ENCODE measurements at places on chromosomes 13 and 19.

DNA sequence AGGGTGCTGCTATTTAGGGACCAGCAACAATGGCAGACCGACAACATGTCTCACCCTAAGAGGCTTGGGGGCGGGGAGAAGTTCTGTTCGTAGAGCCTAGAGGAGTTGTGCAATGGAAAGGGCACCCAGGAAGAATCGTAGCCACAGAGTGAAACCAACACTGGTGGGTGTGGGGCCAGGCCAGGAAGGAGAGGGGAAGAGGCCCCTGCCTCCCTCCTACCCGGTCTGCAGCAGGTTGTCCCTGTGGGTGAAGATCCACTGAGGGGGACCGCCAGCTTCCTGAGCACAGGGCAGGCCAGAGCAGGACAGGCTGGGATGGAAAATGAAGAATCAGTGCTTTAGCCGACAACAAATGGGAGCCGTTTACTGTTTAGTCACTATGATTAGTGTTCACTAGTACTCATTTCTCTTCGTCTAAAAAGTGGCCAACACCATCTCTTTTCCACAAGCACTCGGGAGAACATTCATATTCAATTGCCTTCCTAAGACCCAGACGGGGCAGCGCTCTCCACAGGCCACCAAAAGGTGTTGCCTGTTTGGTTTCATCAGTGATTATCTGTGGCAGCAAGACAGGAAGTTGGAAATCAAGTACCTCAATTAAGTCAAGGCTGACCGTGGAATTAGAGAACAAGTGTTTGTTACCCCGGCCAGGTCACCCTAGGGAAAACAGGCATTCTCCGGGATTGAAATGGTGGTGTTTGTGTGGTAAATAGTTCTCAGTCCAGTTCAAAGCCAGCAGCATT is 1.1 kb upstream of the ATP11A start:
- no peaks in the 10 kb centered on the region for H3K27me3 ChIP-seq
- H3K4me3 ChIP-seq = peak overlapping the region; percentile 99
- peaks cover 36% of the 10 kb centered on the region for H3K4me1 ChIP-seq
- no peak for DNase-seq
- peak overlapping the region; percentile 95 for H3K27ac ChIP-seq

- no peaks in the 10 kb centered on the region for H3K27me3 ChIP-seq
- H3K27ac ChIP-seq = no peak overlapping the region
- H3K4me1 ChIP-seq = no peaks in the 10 kb centered on the region
- no peak overlapping the region for H3K4me3 ChIP-seq
- H3K36me3 ChIP-seq = no peaks in the 10 kb centered on the region
Observed at GRCh38 chr13:92838786-92839185, 387.8 kb upstream of the GPC6 start.

GRCh38 chr19:6849876-6850275 is 37.5 kb upstream of the ADGRE1 start:
- H3K4me1 ChIP-seq = no peaks in the 10 kb centered on the region
- no peak for DNase-seq
- H3K4me3 ChIP-seq = no peak overlapping the region

- H3K27me3 ChIP-seq = no peaks in the 10 kb centered on the region
- no peak overlapping the region for H3K4me3 ChIP-seq
- H3K4me1 ChIP-seq = peaks cover 15% of the 10 kb centered on the region
- H3K36me3 ChIP-seq = no peaks in the 10 kb centered on the region
- H3K27ac ChIP-seq = no peak overlapping the region
- no peak for DNase-seq
Observed at GRCh38 chr13:40672765-40673397, 6.4 kb upstream of the FOXO1 start.

DNA sequence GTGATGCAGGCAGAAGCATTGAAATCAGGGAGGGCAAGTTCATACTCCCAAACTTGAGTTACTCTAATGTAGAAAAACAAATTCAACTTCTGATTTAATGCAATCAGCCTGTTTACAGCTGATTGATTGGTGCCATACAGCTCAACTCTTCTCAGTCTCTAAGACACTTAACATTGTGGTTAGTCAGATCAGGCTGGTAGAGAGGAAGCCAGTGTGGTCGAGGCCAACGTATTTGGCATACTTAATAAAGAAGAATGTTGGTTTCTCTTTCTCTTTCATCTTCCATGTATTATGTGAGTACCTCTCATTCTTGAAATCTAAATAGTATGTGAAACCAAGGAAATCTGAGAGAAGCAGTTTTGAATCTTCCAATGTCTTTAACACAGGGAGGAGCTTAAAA is 255.0 kb upstream of the SLITRK1 start:
- H3K27ac ChIP-seq = no peak overlapping the region
- H3K4me1 ChIP-seq = no peaks in the 10 kb centered on the region
- no peaks in the 10 kb centered on the region for H3K27me3 ChIP-seq
- H3K36me3 ChIP-seq = no peaks in the 10 kb centered on the region

DNA sequence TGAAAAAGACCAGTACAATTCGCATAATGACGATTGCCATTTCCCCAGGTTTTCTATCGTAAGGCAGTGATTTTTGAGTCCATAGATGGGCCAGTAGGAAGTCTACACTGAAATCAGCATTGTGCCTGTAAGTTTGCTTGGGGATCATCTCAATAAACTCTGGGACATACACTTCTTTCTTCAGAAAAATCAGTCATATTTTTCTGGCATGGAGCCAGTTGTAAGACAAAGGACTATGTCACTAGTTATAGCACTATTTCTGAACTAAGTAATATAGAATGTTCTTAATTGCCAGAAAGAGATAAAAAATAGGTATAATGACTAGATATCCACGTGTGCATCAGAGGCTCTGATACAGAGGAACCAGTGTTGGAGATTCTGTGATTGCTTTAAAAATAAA is 243.5 kb downstream of the LMO7 start:
- no peak for DNase-seq
- H3K4me3 ChIP-seq = no peak overlapping the region
- no peaks in the 10 kb centered on the region for H3K36me3 ChIP-seq
- H3K27ac ChIP-seq = no peak overlapping the region

DNA sequence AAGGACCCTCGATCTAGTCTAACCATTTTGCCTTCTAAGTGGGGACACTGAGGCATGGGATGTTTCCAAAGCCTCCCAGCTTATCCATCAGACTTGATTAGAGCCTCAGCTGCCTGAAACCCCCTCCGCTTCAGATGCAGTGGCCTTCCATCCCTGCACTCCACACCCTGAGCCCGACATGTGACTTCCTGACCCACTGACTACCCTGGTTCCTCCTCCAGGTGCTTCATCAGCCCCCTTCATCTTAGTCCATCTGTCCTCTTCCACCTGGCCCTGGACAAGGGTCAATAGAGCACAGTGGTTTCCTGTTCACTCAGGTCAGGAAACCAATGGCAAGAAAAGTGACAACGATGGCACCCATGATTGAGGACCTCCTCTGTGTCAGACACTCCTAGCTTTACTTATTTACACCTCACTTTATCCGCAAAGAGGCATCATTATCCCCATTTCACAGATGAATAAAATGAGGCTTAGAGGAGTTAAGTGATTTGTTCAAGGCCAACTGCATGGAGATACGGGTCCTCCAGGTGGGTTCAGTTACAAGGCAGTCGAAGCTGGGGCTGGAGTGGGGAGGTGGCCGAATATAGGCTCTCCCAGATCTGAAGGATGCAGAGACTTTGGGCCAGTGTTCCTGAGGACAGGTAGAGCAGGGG is 81.6 kb upstream of the TM9SF2 start:
- H3K27ac ChIP-seq = no peak overlapping the region
- H3K27me3 ChIP-seq = peaks cover 3% of the 10 kb centered on the region
- no peaks in the 10 kb centered on the region for H3K4me1 ChIP-seq
- no peaks in the 10 kb centered on the region for H3K36me3 ChIP-seq
- H3K4me3 ChIP-seq = no peak overlapping the region

GRCh38 chr13:79909644-79910043 is 428.7 kb downstream of the NDFIP2 start:
- no peak for DNase-seq
- H3K4me3 ChIP-seq = no peak overlapping the region
- no peaks in the 10 kb centered on the region for H3K27me3 ChIP-seq
- no peaks in the 10 kb centered on the region for H3K36me3 ChIP-seq

DNA sequence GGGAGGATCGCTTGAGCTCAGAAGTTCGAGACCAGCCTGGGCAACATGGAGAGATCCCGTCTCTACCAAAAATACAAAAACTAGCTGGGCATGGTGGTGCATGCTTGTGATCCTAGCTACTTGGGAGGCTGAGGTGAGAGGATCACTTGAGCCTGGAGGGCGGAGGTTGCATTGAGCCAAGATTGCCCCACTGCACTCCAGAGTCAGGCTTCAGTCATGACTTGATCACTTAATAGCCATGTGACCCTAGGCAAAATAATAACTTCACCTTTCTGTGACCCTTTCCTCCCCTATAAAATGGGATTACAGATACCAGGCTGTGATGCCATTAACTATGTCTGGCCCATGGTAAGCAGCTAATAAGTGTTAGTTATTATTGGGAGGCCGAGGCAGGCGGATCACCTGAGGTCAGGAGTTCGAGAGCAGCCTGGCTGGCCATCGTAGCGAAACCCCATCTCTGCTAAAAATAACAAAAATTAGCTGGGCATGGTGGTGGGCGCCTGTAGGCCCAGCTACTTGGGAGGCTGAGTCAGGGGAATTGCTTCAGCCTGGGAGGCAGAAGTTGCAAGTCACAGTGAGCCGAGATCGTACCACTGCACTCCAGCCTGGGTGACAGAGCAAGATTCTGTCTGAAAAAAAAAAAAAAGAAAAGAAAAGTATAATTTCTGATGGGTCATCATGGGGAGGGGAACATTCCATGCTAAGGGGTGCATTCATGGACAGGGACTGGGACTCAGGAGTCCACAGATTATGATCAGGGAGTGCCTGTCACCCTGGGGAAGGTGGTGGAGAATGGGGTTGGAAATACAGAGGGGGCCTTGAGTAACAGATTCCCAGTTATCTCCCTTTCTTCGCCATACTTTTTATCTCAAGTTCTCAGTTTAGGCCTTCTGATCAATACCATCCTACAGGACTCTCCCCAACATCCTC is 15.5 kb downstream of the TPM4 start:
- H3K27ac ChIP-seq = no peak overlapping the region
- peaks cover 16% of the 10 kb centered on the region for H3K4me1 ChIP-seq
- no peak overlapping the region for H3K4me3 ChIP-seq
- peaks cover 95% of the 10 kb centered on the region for H3K36me3 ChIP-seq
- no peak for DNase-seq

DNA sequence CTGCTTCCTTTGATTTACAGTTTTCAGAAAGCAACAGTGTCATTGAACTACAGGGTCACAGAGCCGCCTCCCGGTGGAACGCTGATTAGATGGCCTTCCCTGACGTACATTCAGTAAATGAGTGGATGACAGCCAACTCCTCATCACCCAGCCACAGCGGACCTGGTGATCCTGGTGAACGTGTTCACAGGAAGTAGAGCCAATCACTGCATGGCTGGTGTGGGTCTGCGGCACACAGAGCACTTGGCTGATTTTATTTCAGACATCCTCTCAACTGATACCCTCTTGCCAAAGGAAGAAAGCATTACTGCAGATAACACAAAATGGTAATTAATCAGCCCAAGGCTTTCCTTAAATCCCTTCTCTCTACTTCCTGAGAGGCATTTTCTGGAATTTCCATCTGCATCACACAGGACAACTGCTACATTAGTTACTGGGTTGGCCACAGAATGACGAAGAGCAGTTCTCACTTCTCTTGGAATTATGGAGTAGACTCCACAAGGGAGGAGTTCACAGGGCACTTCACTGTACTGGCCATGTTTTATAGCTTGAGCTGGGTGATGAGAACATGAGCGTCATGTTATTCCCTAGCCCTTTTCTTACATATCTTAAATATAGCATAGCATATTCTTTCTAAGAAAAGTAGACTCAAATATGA is 84.0 kb upstream of the SLC7A1 start:
- H3K4me1 ChIP-seq = peaks cover 9% of the 10 kb centered on the region
- H3K36me3 ChIP-seq = no peaks in the 10 kb centered on the region
- no peak overlapping the region for H3K4me3 ChIP-seq
- DNase-seq = no peak
- no peak overlapping the region for H3K27ac ChIP-seq

GRCh38 chr19:55700813-55701212 is 25.8 kb downstream of the EPN1 start:
- no peak for DNase-seq
- no peaks in the 10 kb centered on the region for H3K27me3 ChIP-seq
- no peaks in the 10 kb centered on the region for H3K4me1 ChIP-seq
- H3K27ac ChIP-seq = no peak overlapping the region

DNA sequence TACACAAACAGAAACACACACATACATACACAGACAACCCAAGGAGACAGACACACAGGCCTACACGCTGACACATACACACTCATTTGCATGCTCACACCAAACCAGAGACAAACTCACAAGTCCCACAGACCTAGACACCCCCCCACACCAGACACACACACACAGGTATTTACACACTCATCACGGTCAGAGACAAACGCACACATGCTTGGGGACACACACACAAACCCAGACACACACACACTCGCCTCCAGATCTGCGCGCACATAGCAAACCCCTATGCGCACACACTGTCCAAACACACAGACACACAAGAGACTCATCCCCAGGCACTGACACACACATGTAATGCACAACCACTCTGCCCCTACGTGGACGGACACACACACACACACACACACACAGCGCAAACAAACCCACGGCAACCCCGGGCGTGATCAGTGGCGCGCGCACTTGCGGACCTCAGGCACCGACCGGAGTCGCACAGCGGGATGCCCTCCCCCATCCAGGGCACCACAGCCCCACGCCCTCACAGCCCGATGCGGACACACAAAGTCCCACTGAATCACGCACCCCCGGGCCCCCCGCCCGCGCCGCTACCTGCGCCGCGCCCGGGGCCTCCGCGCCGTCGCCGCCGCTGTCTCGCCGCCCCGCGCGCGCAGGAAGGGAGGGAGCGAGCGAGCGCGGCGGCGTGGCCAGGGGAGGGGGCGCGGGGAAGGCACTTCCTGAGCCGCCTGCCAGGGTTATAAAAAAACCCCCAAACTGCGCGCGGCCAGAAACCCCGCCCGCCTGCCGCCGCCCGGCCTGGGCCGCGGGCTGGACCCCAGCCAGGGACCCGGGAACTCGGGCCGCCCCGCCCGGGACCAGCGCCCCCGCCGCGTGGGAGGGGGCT is at the start of gene ADAMTS10:
Gene ADAMTS10, minus strand, starts transcription at position 675 of the 895 bp plus-strand sequence. CDS start 5,005 bp downstream, outside the sequence.
- no peaks in the 10 kb centered on the region for H3K27me3 ChIP-seq
- peak within 1 kb of the TSS; percentile 86 for H3K27ac ChIP-seq
- peaks cover under 1% of the 10 kb centered on the region for H3K36me3 ChIP-seq
- peak; percentile 72 for DNase-seq

DNA sequence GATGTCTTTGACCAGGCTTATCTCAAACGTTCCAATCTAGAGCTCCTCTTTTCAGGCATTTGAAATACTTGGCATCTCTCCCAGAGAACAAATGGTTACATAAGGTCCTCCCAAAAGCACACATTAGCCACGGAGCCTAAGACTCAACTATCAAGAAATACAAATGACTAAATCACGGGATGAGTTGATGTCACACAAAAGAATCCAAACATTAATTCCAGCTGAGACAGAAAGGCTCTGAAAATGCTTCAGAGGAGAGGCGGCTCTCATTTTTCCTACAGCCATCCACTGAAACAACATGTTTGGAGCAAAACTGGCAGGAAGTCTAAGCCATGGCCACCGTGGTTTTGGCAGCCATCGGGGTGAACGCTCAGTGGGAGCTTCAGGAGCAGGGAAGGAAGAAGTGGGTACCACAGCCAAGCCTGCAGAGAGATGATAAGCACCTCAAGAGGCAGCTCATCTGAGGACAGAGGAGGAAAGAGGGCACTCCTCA is 122.5 kb downstream of the STK24 start:
- H3K36me3 ChIP-seq = peaks cover 56% of the 10 kb centered on the region
- peaks cover 45% of the 10 kb centered on the region for H3K4me1 ChIP-seq
- H3K27ac ChIP-seq = peak overlapping the region; percentile 72
- H3K27me3 ChIP-seq = no peaks in the 10 kb centered on the region

GRCh38 chr13:110911880-110912279 is 3.0 kb downstream of the ANKRD10 start:
- H3K4me3 ChIP-seq = peak overlapping the region; percentile 77
- no peak overlapping the region for H3K27ac ChIP-seq
